ENCODE measurements at places on chromosomes 3 and 15.

GRCh38 chr3:155835341-155836071, 18.7 kb downstream of the SLC33A1 start:
- no peak for DNase-seq

DNA sequence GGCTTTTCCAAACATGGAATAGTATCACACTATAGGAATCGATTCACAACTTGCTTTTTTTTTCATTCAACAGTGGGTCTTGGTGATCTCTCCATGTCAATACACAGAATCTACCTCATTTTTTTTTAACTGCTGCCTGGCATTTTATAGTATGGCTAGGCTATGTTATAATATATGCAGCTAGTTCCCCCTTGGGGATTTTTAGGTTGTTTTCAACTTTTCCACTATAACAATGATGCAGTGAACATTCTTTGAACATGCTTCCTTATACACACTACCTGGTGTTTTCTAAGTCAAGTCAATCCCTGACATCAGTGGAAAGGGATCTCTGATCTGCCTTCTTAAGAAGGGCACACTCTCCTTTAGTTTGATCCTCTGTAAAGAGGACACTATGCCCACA, 46.5 kb upstream of the PLXND1 start:
- DNase-seq: no peak

- no peak for DNase-seq
These were observed 9.5 kb downstream of the TADA3 start for GRCh38 chr3:9782770-9783169.

DNA sequence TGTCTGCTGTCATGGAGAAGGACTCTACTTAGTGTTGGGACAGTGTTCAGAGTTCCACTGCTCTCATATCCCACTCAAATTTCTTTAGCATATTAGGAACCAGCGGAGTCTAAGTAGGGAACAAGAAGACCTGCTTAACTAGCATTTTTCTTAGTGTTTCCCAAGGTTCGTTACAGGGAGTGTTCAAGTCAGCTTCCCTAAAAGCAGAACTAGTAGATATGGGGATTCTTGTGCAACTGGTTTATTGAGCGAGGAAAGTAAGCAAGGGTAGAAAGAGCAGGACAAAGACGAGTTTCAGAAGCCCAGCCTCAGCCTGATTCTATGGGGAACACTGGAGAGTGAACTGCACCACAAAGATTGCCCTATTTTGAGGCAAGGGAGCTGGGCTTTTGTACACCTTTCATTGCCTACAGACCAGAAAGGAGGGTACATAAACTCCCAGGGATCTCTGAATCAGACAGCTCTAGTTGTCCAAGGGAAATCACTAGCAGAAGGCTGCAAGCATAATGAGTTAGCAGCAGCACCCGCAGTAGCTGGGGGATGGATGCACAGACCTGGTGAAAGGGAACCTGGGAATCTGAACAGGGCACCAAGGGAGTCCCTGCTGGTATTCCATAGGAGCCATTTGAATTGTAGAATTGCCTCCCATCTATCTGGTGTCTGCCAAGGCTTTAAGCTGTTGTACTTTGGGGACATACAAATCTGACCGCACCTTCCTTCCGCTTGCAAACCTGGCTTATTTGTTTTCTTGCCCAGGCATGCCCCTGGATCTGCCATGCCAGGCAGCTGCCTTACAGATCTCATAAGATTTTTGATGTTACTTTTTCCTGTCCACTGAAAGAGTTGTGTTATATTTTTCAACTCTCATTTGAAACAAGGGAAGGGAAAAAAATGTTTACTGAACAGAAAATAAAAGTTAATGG, 15.1 kb downstream of the CMTM7 start:
- DNase-seq: no peak
